ENCODE measurements at places on chromosomes 7 and 10.

DNA sequence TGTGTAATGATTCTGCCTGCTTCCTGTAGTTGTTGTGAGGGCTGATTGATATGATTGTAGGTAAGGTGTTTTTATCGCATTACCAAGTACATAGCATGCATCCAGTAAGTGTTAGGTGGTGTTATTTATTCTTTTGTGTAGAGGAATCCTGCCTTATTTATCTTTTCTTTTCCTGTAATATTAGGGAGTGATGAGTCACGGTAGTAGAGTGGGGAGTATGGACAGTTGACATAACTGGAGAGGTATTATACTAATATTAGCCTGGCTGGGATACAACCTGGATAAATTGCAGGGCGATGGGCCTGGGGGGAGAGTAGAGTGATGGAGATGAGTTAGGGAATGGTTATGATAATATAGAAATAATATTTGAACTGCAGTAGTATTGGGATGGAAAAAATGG, 9.8 kb downstream of the SDK1 start:
- no peak for DNase-seq

DNA sequence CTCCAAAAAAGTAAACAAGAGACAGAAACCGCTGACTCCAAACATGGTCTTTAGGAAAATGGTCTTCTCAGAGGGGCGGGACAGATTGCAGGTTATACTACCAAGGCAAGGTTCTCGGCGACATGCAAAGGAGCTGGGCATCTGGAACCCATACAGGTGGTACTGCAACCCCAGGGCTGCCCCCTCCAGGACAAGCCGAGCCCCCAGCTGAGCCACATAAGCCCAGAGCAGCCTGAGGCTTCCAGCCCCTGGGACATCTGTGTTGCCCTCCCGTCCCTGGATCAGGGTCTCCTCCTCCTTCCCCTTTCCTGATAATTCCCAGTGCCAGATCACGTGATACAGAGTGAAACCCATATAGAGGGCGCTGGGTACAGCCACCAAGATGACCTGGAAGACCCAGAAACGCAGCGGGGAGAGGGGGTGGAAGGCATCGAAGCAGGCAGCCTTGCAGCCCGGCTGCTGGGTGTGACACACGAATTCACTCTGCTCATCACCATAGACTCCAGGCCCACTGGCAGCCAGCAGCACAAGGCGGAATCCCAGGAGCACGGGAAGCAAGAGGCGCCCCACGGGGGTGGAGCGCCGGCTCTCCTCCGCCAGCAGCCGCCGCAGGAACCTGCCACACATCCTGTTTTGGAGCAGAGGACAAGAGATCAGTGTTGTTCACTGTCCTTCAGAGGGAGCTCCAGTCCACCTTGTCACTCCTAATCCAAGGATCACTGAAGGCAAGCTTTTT, at the start of gene GJC3:
GJC3 (minus strand) TSS at position 627 of the 736 bp plus-strand sequence; CDS start at position 627, 0 bp downstream.
- DNase-seq = peak; percentile 39

- DNase-seq = no peak
These were observed 73.5 kb downstream of the RTKN2 start for GRCh38 chr10:62194924-62195674.

- DNase-seq = peak; percentile 13
These were observed 29.3 kb downstream of the SPAG6 start for GRCh38 chr10:22374489-22375126.

- no peak for DNase-seq
These were observed 193.7 kb downstream of the RELN start for GRCh38 chr7:103795787-103796186.

GRCh38 chr7:128948312-128948973, 10.7 kb downstream of the IRF5 start:
- no peak for DNase-seq

DNA sequence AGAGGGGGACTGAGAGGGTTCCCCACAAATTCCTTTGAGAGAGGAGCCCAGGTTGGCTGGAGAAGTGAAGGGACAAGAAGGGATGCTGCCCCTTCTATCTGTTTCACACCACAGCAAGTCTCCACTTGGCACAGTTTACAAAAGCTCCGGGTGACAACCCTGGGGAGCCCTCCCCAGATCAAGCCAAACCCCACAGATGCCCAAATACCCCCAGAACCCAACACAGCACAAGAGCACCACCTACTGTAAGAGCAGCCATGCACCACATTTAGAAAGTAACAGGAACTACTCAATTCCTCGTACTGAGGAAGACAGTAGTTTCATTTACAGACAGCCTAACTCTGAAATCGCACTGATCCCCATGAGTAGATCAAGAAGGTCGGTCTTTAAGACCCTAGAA, 67.8 kb upstream of the ATP6V0A4 start:
- no peak for DNase-seq

DNA sequence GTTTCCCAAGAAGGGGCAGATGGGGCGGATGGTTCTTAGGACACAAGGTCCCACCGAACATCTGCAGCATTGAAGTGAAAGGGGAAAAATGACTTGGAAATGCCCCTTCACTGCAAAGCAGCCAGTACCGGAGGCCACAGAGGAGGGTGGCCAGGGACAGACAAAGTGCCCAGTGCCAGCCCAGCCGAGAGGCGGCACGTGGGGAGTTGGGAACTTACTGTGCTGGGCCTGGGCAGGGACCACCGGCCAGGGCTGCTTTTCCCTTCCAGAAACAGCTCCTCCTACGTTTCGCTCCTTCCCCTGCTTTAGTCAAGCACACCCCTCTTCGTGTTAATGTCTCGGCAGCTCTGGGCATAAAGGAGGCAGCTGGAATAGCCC, 129.2 kb downstream of the TNS3 start:
- DNase-seq = no peak

DNA sequence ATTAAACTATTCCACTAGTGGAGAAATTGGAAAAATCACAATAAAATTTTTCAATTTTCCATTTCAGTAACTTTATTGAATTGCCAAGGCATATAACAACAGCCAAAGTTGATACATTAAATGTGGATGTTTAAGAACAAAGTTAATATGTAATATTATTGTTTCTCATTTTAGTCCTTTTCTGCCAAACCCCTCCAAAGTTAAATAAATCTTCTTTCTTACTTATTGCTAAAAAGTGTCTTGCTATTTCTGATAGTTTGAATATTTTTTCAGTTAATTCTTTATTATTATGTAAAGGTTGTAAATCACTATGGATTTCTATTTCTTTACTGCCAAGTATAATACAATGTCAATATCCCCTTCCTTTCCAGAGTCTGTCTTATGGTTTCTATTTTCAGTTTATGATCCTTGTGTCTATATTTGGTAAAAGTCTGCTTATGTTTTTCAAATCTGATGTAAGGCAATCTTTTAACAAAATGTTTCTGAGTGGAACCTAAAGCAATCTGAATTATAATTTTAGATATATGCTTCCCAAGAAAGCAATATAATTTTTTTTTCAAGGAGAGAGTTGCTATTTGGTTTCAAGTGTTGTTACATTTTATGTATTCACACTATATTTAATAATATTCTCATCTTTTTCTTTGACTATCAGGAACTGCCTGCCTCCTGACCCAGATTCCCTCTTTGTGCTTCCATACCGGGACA, 80.3 kb upstream of the RHOBTB1 start:
- DNase-seq = no peak

DNA sequence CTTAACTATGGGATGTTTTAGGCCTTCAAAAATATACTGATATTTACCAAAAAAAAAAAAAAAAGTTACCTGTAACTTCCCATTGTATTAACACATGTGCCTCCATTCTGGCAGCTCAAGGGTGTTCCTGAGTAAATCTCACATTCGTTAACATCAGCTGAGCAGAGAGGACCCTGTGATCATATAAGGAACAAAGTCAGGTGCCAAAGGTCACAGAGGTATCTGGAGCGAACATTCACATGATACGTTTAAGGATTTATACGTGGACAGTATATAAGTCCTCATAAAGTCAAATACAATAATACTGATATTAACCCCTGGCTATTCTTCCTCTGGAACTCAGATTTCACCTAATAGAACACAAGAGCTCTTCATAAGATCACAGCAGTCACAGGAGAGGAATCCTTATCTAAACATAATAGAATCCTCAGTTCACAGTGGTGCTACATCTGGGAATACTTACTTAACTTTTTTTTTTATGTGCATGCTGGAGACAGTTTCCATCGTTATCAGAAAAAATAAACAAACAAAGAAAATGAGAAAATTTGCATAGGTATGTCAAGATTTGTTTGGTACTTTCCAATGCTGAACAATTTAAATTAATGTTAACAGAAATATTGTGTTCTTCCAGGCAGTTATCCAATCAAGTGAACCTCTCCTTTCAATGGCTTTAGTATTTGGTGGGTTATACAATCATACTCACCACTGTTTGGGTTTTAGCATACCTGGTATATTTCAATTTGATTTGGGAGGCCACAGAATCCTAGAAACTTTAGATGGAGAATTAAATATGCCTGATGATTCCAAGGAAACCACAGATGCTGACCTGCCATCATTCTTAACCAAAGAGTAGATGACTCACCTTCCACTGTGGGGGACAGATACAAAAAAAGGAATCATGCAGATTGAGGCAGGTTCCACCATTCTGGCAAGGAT, 6.6 kb downstream of the CUBN start:
- DNase-seq = no peak

DNA sequence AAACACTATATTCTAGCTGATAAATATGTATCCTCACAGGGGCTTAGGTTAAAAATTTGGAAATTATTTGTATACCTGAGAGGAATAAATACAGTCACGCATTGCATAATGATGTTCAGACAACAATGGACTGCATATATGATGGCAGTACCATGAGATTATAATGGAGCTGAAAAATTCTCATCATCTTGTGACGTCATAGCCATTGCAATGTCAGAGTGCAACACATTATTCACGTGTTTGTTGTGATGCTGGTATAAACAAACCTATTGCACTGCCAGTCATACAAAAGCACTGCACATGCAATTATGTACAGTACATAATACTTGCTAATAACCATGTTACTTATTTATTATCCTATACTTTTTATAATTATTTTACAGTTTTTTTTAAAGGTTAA, 31.4 kb downstream of the STEAP1B start:
- DNase-seq = no peak

DNA sequence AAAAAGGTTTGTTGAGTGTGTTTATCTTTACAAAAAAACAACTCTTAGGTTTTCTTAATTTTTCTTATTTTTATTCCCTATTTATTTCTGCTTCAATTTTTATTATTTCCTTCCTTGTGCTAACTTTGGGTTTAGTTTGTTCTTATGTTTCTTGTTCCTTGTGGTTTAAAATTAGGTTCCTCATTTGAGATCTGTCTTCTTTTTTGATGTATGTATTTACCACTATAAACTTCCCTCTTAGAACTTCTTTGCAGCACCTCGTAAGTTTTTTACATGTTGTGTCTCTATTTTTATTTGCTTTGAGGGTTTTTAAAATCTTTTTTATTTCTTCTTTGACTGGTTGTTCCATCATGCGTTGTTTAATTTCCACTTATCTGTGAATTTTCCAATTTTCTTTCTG, 1217.1 kb upstream of the CELF2 start:
- no peak for DNase-seq

DNA sequence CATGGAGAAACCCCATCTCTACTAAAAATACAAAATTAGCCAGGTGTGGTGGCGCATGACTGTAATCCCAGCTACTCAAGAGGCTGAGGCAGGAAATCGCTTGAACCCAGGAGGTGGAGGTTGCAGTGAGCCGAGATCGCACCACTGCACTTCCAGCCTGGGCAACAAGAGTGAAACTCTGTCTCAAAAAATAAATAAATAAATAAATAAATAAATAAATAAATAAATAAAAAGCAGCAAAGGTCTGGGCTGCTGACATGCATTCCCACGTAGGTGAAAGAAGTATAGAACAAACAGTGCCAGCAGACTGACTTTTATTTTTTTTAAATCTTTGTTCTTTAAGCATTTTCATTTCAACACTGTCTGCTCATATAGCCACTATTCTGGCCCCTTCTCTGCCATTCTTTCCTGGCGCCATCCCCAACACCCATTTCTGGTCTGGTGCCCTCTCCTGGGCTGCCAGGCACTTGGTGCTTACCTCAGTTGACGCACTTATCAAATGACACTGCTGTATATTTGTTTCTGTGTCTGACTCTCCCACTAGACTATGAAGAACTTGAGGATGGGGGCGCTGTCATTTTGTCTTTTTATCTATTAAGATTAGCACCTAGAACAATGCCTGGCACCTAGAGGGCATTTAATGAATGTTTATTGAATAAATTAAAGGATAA, 15.6 kb downstream of the FAM107B start:
- DNase-seq = no peak

GRCh38 chr7:34365611-34366010, 292.4 kb upstream of the NPSR1 start:
- DNase-seq = no peak

DNA sequence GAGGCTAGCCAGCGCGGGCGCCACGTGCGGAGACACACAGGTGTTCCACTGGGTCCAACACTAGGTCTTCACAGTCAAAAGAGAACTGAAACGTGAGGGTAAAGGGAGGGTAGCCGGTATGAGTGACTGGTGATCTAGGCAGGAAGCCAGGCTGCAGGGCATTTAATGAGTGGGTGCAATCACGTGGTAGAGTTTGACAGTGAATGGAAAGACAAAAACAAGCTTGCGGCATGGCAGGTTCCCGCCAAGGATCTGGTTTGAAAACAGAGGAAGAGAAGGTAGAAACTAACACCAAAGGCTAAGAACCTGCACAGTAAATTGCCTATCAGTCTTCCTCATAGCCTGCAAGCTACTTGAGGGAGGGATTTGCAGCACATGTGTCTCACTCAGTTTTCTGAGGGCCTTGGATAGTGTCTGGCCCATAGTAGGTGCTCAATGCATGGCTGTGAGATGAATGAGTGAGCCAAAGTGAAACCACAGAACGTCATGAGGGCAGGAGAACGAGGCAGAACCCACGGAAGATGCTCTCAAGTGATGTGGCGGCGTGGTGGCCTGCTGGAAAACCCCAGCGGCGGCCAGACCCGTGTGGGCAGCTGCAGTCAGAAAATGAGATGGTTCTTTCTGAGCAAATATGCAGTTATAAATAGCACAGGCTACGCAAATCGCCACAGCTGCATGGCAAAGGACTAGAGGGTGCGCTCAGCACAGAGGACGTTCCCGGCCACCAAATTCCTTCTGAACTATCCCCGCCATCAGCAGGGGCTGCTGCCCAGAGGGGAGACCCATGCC, 183.6 kb upstream of the NFE2L3 start:
- no peak for DNase-seq

GRCh38 chr7:106060394-106060920, 51.7 kb downstream of the SYPL1 start:
- no peak for DNase-seq

DNA sequence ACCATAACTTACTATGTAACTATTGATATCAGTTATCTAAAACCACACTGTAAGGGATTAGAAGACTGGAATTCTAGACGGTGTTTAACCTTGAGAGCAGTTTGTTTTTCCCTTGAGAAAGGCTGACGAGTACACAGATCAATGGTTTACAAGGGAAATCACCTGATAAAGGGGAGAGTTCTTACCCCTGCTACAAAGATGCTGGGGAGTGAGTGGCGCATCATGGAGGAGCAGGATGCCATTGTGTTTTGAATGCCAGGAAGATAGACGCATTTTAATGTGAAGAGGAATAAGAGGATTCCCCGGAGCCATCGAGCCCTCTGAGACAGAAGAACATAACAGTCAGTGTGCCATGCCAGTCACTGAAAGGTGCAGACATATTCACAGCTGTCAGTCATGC, 145.2 kb downstream of the PKD1L1 start:
- no peak for DNase-seq

All from CD14-positive monocyte (primary cell).